ENCODE measurements at places on chromosomes 13 and 19.

DNA sequence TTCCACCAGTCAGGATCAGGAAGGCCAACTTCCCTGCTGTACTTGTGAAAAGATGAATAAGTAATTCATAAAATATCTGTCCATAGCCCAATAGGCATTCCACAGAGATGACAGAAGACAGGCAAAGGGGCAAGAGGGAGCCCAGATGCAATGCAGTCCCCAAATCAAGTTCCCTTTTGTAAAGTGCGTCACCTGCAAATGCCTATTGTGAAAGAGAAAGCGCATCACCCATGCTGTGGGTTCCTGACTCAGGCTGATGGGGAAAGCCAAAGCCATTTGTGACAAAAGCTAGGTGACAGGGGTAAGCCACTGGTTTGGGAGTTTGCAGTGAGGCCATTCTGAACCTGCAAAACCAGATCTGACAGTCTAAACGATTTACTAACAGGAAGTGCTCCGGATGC is 157.5 kb upstream of the ZNF536 start:
- H3K27me3 ChIP-seq: peaks cover 43% of the 10 kb centered on the region
- no peaks in the 10 kb centered on the region for H3K4me1 ChIP-seq
- H3K27ac ChIP-seq: peak overlapping the region; percentile 9
- H3K36me3 ChIP-seq: no peaks in the 10 kb centered on the region
- no peak overlapping the region for H3K4me3 ChIP-seq
- no peak for DNase-seq

DNA sequence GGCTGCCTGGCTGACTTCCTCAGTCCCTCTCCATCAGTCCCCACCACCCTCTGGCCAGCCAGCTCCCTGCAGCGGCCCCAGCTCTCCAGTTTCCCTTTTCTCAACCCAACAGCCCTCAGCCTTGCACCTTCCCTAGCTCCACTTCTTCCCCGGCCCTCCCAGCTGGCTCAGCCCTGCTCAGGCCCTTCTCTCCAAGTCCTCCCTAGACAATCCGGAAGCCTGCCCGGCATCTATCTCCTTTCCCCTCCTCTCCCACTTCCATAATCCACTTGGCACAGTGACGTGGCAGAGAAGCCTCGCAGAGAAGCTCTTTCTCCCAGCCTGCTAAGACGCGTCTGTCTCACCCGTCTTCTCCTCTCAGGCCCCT is 1.1 kb downstream of the UBXN6 start:
- H3K27ac ChIP-seq: peak overlapping the region; percentile 87
- H3K27me3 ChIP-seq: no peaks in the 10 kb centered on the region
- peak overlapping the region; percentile 88 for H3K4me3 ChIP-seq
- no peaks in the 10 kb centered on the region for H3K36me3 ChIP-seq

- H3K4me3 ChIP-seq: no peak overlapping the region
- peaks cover 4% of the 10 kb centered on the region for H3K27me3 ChIP-seq
- H3K36me3 ChIP-seq: no peaks in the 10 kb centered on the region
Measured at GRCh38 chr13:31377946-31378345, 178.2 kb downstream of the B3GLCT start.

- no peaks in the 10 kb centered on the region for H3K36me3 ChIP-seq
- H3K27ac ChIP-seq: peak overlapping the region; percentile 95
- H3K27me3 ChIP-seq: peaks cover 8% of the 10 kb centered on the region
- peaks cover 4% of the 10 kb centered on the region for H3K4me1 ChIP-seq
- peak overlapping the region; percentile 79 for H3K4me3 ChIP-seq
- DNase-seq: no peak
Measured at GRCh38 chr19:10543059-10543419, 665 bp upstream of the ATG4D start.

DNA sequence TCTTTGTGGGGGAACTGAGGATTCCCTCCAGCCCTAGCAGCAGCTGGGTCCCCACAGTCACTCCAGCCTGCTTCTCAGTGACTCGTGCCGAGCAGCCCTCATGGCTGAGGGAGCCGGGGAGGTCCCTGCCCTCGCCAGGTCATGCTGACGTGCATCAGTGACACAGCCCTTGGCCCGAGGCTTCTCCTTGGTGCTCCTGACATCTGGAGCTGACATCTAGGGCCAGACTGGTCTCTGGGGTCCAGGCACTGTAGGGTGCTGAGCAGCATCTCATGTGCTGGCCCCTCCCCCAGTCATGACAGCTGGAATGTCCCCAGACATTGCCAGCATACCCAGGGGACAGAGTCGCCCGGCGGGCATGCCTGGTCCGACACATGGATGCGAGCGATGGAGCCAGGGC is 14.4 kb downstream of the COMP start:
- H3K4me3 ChIP-seq: no peak overlapping the region
- no peak for DNase-seq
- no peaks in the 10 kb centered on the region for H3K4me1 ChIP-seq
- peaks cover 8% of the 10 kb centered on the region for H3K27me3 ChIP-seq
- no peak overlapping the region for H3K27ac ChIP-seq

DNA sequence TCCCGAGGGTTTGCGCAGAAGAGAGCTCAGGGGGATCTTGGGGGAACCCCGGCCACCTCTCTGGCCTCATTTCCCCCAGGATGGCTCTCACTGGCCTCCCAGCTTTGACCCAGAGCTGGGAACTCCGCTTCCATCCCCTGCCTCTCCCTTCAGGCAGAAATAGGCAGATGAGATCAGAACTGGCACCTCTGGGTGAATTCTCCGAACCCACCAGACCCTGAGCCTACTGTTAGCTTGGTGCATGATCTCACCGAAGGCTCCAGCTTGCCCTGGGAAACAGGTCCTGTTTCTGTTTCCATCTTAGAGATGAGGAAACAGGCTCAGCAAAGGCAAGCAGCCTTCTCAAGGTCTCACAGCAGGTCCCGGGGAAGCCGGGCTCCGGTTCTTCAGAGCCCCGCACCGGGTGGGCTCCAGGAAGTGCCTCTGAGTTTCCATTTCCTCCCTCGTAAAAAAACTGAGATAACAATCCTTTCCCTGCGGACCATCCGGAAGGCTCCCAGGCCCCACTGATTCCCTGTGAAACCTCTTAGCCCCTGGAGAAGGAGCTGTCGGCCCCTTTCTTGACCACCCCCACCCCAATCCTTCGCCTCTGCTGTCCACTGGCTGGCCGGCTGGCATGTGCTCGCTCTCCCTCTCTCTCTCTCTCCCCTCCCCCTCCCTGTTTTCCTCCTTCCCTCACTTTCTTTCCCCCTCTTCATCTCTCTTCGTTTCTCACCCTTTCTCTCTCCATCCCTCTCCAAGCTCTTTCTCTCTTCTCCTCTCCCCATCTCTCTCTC is 2.1 kb downstream of the NECTIN2 start:
- peaks cover 30% of the 10 kb centered on the region for H3K4me1 ChIP-seq
- peak overlapping the region; percentile 99 for H3K27ac ChIP-seq
- DNase-seq: no peak
- H3K4me3 ChIP-seq: peak overlapping the region; percentile 98

DNA sequence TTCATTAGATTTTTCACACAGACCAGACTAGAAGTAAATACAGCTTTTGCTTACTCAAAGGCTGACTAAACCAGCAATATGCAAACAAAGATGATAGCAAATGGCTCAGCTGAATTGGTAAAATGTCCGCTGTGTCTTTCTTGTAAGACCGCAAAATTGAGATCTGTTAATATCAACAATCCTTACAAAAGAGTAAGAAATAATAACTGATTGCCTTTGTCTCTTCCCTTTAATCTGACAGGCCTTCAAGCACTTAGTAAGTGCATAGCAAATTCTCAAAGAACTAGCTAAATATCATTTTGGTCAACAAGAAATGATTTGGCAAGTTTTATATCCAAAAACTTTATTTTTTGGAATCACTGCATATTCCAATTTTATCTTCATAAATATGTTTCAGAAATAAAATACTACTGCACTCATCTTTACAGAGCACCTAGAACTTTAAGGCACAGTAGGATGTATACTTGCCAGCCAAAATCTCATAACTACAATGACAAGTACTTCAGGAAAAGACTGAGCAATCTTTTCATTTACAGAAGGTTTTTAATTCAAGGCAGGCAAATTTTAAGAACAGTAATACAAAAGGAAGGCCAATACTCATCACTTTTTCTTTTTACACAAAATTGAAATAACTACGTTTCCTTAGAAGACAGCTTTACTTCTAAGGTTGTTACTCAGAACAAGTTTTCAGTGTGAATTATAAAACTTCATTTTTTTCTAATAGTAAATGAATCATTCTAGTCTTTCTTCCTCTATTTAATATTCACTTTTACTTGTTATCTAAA is 1.1 kb downstream of the ELF1 start:
- H3K27me3 ChIP-seq: no peaks in the 10 kb centered on the region
- H3K4me1 ChIP-seq: peaks cover 61% of the 10 kb centered on the region
- H3K27ac ChIP-seq: peak overlapping the region; percentile 94
- peaks cover 9% of the 10 kb centered on the region for H3K36me3 ChIP-seq
- DNase-seq: no peak

DNA sequence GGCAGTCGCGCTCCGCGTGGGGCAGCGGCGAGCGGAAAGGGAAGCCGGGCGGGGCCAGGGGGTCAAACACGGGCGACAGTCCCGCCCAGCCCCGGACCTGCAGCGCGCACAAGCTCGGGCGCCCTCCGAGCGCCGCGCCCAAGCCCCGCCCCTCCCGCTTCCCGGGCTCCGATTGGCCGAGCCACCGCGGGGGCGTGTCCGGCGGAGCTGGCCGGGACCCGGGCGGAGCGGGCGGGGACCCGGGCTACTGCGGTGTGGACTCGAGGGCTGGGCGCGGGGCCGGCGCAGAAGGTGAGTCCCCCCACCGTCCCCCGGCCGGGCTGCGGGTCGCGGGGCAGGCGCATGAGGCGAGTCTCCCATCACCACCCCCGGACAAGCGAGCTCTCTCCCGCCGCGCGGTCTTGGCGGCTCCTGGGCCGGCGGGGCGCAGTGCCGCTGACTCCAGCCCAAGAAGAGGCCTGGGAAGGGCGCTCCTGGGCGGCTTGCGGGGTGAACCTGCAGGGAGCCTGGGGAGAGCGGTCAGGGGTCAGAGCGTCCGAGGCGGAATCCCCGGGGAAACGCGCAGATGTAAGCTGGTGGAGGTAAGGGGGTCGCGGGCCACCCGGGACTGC is at the start of gene PLEKHF1:
Gene PLEKHF1 (plus strand): TSS at position 247 of the 611 bp plus-strand sequence. CDS start 8,379 bp downstream, outside the sequence.
- peaks cover 4% of the 10 kb centered on the region for H3K27me3 ChIP-seq
- peak; percentile 92 for DNase-seq
- H3K27ac ChIP-seq: peak within 1 kb of the TSS; percentile 82
- peaks cover 29% of the 10 kb centered on the region for H3K4me1 ChIP-seq

DNA sequence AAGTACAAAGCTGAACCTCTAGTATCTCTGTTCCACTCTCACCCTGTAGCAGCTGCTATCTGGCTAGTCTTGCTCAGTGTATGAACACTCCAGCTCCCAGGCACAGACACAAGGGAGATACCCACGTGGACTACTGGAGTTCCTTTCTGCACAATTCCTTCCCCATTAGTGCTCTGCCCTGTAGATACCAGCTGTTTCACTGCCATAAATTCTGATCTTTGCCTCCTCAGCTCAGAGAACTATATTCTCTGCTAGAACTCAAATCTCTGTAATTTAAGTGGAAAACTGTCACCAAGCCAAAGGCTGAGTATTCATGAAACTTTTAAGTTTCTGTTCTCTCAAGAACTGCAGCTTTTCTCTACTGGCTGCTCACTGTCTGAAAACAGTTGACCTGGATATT is 273.7 kb downstream of the DIAPH3 start:
- H3K27me3 ChIP-seq: no peaks in the 10 kb centered on the region
- H3K36me3 ChIP-seq: no peaks in the 10 kb centered on the region
- no peak overlapping the region for H3K4me3 ChIP-seq
- H3K27ac ChIP-seq: no peak overlapping the region

DNA sequence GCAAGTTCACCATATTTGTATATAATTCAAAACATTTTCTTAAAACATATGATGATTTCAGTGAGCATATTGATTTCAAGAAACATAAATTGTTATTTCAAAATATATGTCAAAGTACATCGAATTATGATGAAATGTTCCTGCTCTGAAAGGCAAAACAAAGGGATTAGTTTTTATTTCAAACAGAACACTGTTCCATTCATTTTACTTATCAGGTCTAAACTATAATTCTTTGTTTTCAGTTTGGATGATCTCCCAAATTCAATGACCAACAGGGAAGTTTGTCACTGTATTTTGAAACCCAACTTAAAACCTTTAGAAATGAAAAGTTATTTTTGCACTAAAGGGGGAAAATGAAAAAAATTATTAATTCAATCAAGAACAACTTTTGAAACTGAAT is 610.2 kb downstream of the SLITRK1 start:
- H3K36me3 ChIP-seq: no peaks in the 10 kb centered on the region
- H3K27ac ChIP-seq: no peak overlapping the region
- no peaks in the 10 kb centered on the region for H3K27me3 ChIP-seq
- H3K4me3 ChIP-seq: no peak overlapping the region
- DNase-seq: no peak
- peaks cover 4% of the 10 kb centered on the region for H3K4me1 ChIP-seq

GRCh38 chr13:95642028-95642621 is 2.4 kb downstream of the DZIP1 start:
- H3K27me3 ChIP-seq: no peaks in the 10 kb centered on the region
- peak overlapping the region; percentile 45 for H3K4me3 ChIP-seq
- no peak overlapping the region for H3K27ac ChIP-seq
- peaks cover 18% of the 10 kb centered on the region for H3K4me1 ChIP-seq
- DNase-seq: peak; percentile 45

DNA sequence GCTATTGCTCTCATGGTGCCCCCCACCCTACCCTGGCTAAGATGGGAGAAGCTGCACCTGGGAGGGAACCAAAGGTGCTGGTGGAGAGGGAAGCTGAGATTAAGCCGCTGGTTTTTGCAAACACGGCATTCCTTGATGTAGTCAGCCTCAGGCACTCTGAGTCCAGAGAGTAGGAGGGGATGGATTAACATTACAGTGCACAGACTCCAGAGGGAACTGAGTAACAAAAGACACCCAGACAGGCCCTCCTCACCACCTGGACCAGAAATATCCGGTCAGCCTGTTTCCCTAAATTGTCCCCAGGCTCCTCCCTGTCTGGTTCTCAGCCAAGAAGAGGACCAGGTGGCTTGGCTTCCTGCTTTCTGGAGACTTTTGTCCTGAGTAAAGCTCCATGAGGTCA is 28.9 kb upstream of the PABPC3 start:
- no peaks in the 10 kb centered on the region for H3K36me3 ChIP-seq
- no peak overlapping the region for H3K4me3 ChIP-seq
- no peak for DNase-seq
- H3K4me1 ChIP-seq: peaks cover 7% of the 10 kb centered on the region

GRCh38 chr19:7925171-7925851 is 624 bp downstream of the CTXN1 start:
- DNase-seq: peak; percentile 92
- peak overlapping the region; percentile 85 for H3K4me3 ChIP-seq
- H3K27me3 ChIP-seq: no peaks in the 10 kb centered on the region
- peaks cover 9% of the 10 kb centered on the region for H3K4me1 ChIP-seq

DNA sequence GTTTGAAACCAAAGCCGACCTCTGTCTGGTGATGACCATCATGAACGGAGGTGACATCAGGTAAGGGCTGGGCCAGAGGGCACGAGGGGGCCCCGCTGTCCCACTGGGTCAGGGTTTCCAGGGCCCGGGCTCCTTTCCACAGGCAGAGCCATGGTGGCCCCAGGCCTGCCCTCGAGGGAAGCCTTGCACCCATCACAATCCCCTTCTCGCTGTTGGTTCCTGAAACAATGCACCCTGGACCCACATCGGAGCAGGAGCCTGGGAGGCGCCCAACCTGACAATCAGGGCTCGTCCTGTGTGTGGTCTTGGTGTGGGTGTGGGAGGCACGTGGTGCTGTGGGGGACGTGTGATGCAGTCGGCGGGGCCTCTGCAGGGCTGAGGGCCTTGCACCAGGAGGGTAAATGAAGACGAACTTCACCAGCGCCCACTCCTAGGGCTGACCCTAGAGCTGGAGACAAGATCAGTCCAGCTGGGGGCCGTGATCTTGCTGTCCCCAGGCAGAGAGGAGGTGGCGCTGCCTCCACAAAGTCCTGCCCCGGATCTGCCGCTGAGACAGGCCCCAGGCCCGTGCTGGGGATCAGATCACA is 2.8 kb downstream of the GRK1 start:
- H3K27ac ChIP-seq: no peak overlapping the region
- no peak for DNase-seq
- H3K36me3 ChIP-seq: no peaks in the 10 kb centered on the region
- H3K4me3 ChIP-seq: no peak overlapping the region
- peaks cover 7% of the 10 kb centered on the region for H3K4me1 ChIP-seq

Data from progenitor cell of endocrine pancreas (in vitro differentiated cells).